Activated naive CD8-positive, alpha-beta T cell treated with anti-CD3 and anti-CD28 coated beads, Interleukin-2, amount 10 ng/mL, durations not matched to agents 7 days and 5 days (primary cell): ENCODE measurements at places on chromosomes 7 and 10. TPM values are rescaled to one million over a fixed set of nuclear protein-coding genes. Genes with fewer than 3 reads are reported as not detected.

DNA sequence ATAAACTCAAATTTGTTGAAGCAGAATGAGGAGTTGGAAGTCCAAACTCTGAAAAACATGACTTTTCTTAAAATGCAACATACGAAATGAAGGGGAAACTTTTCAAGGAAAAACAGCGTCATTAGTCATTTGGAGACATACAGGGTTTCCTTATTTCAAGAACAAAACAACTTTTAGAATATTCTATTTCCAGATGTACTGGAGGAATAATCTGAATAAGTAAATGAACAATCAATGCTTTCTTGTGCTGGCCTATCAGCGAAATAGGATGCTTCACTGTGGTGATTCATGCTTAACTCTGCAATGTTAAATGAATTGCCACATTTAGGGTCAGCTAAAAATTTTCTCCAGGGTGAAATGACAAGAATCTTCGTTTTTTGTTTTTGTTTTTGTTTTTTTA is 114.3 kb downstream of the SEMA3C start:
- H3K27ac ChIP-seq, result no peak overlapping the region

- H3K4me3 ChIP-seq, result no peak overlapping the region
- no peaks in the 10 kb centered on the region for H3K4me1 ChIP-seq
- H3K36me3 ChIP-seq, result no peaks in the 10 kb centered on the region
- no peak overlapping the region for H3K27ac ChIP-seq
- DNase-seq, result no peak
Measured at GRCh38 chr7:135710417-135711138, 17.4 kb downstream of the SLC13A4 start.

Gene GBX1
- not detected for total RNA-seq

- no peak overlapping the region for H3K27ac ChIP-seq
- no peaks in the 10 kb centered on the region for H3K27me3 ChIP-seq
- no peaks in the 10 kb centered on the region for H3K4me1 ChIP-seq
Measured at GRCh38 chr10:76433161-76434005, 1002.0 kb downstream of the LRMDA start.

Gene PNLIP
- not detected for total RNA-seq

Gene FAM25C
- not detected for total RNA-seq

- H3K27me3 ChIP-seq, result no peaks in the 10 kb centered on the region
- no peaks in the 10 kb centered on the region for H3K4me1 ChIP-seq
- no peak for DNase-seq
- no peaks in the 10 kb centered on the region for H3K36me3 ChIP-seq
- H3K27ac ChIP-seq, result no peak overlapping the region
Measured at GRCh38 chr7:158237672-158238335, 349.8 kb downstream of the PTPRN2 start.

Gene CDK14
- total RNA-seq, result 1.2 TPM

Gene HELLS
- 114 TPM for total RNA-seq

DNA sequence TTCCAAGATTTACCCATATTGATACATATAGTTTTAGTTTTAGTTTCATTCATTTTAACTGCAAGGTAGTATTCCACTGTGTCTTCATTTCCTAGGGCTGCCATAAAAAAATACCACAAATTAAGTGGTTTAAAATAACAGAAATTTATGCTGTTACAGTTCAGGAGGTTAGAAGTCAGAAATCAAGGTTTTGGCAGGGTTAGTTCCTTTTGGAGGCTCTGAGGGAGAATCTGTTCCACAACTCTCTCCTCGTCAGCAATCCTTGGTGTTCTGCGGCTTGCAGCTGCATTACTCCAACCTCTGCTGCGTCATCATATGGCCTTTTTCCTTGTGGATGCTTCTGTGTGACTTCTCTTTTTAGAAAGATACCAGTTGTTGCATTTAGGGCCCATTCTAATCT is 176.2 kb downstream of the DNAJC1 start:
- H3K4me3 ChIP-seq, result no peak overlapping the region
- H3K36me3 ChIP-seq, result peaks cover 36% of the 10 kb centered on the region
- H3K27me3 ChIP-seq, result no peaks in the 10 kb centered on the region
- no peaks in the 10 kb centered on the region for H3K4me1 ChIP-seq
- no peak overlapping the region for H3K27ac ChIP-seq

Gene FAM25A
- total RNA-seq, result not detected

- H3K4me1 ChIP-seq, result no peaks in the 10 kb centered on the region
- no peak overlapping the region for H3K27ac ChIP-seq
- no peak for DNase-seq
- no peaks in the 10 kb centered on the region for H3K27me3 ChIP-seq
- H3K36me3 ChIP-seq, result no peaks in the 10 kb centered on the region
- no peak overlapping the region for H3K4me3 ChIP-seq
Measured at GRCh38 chr7:11579141-11579540, 252.9 kb downstream of the THSD7A start.

Gene TRIL
- total RNA-seq, result not detected

Gene CAMK2B
- not detected for total RNA-seq

- no peak overlapping the region for H3K4me3 ChIP-seq
- H3K4me1 ChIP-seq, result no peaks in the 10 kb centered on the region
- DNase-seq, result peak; percentile 64
Measured at GRCh38 chr10:132836832-132837540, 51.0 kb upstream of the NKX6-2 start.

DNA sequence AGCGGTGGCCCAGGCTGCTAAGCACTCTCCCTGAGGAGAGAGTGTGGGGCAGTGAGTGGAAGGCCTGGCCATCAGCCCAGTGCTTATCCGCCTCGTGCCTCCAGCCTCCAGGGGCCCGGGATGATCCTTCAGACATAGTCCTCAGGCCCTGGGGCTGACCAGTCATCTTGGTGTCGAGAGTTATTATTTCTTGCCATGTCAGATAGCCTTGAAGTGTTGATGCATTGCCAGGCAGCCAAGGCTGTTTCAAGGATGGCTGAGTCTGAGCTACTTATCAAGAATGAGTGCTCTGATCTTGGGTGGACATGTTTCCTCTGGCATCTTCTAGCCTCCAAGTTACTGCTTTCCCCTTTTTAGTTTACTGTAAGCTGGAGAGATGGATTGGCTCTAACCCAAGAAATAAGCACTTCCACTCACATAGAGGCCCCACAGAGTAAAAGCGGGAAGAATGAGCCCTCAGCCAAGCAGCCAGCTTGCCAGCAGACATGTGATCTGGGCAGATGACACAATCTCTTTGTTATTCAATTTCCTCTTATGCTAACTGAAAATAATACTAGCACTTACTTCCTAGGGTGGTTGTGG is 136.5 kb upstream of the NAMPT start:
- H3K27ac ChIP-seq, result no peak overlapping the region
- H3K27me3 ChIP-seq, result no peaks in the 10 kb centered on the region
- H3K36me3 ChIP-seq, result peaks cover 2% of the 10 kb centered on the region
- no peak for DNase-seq
- H3K4me1 ChIP-seq, result peaks cover 16% of the 10 kb centered on the region

GRCh38 chr10:52740913-52741675 is 31.5 kb downstream of the MBL2 start:
- peak; percentile 40 for DNase-seq
- no peaks in the 10 kb centered on the region for H3K4me1 ChIP-seq
- no peaks in the 10 kb centered on the region for H3K36me3 ChIP-seq
- no peak overlapping the region for H3K4me3 ChIP-seq

DNA sequence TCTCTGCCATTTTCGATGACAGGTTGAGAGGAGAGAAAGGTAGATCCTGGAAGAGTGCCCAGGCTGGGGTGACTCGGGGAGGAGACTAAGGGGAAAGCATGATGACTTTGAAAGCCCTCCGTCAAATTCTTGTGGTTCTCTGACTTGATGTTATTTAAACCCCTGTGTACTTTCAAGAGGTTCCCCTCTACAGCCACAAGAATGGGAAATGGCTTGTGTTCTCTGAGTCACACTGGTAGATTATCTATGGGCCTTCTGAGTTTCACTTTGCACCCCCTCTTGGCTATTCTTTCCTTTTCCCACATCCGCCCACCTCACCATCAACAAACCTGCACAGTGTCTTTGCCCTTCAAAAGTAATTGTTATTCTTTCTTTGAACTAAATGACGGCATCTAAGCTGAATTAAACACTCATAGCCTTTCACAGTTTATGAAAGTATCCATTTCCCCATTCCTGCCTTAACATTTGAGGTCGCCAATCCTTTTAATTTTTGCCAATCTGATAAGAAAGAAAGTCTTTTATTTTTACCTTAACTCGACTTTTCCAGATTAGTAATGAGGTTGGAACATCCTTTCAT is 24.1 kb downstream of the PRF1 start:
- H3K27ac ChIP-seq, result peak overlapping the region; percentile 94
- H3K36me3 ChIP-seq, result no peaks in the 10 kb centered on the region
- H3K27me3 ChIP-seq, result peaks cover 2% of the 10 kb centered on the region
- H3K4me3 ChIP-seq, result peak overlapping the region; percentile 69
- H3K4me1 ChIP-seq, result peaks cover 56% of the 10 kb centered on the region

Gene OR2A12
- not detected for total RNA-seq

GRCh38 chr7:131957338-131958020 is 401.1 kb upstream of the PODXL start:
- H3K4me1 ChIP-seq, result no peaks in the 10 kb centered on the region
- H3K27me3 ChIP-seq, result peaks cover 1% of the 10 kb centered on the region
- H3K36me3 ChIP-seq, result no peaks in the 10 kb centered on the region
- H3K4me3 ChIP-seq, result no peak overlapping the region

- H3K4me3 ChIP-seq, result peak overlapping the region; percentile 29
- peak overlapping the region; percentile 86 for H3K27ac ChIP-seq
- peaks cover 78% of the 10 kb centered on the region for H3K4me1 ChIP-seq
- no peaks in the 10 kb centered on the region for H3K27me3 ChIP-seq
- peak; percentile 60 for DNase-seq
Measured at GRCh38 chr10:110860576-110861241, 11.0 kb upstream of the PDCD4 start.

DNA sequence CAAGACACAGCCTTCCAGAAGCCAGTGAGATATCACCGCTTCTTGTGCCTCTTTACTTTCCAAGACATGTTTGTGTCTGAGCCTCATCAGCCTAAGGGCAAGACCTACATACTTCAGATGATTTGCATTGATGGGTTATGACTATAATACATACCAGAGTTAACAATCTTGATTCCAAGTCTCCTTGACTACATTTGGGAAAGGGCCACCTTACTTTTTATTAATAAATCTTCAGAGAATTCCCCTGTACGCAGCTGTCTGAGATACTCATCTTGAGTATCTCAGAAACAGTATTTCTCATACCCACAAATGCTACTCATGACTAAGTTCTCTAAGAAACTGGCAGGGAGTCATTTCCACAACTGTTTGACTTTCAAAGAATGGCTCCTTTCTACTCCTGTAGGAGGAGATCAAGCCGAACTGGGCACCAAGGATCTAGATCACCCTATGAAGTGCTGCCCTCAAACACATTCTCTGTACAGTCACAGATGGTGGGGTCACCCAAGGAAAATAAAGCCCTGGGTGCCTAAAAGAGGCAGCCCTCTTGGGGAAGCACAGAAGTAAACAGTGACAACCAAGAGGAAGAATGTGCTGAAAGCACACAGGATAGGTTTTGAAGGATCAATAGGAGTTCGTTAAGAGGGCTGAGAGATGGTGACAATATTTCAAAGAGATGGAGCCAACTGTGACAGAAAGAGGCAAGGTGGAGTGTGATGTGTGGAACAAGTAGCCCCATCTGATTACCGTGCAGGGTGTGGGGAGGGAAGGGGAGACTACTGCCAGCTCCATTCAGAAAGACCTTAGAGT is 138.9 kb downstream of the JAZF1 start:
- H3K4me1 ChIP-seq, result no peaks in the 10 kb centered on the region
- no peak overlapping the region for H3K4me3 ChIP-seq
- H3K36me3 ChIP-seq, result peaks cover 2% of the 10 kb centered on the region
- no peak overlapping the region for H3K27ac ChIP-seq
- no peak for DNase-seq

Gene CCL24
- not detected for total RNA-seq

DNA sequence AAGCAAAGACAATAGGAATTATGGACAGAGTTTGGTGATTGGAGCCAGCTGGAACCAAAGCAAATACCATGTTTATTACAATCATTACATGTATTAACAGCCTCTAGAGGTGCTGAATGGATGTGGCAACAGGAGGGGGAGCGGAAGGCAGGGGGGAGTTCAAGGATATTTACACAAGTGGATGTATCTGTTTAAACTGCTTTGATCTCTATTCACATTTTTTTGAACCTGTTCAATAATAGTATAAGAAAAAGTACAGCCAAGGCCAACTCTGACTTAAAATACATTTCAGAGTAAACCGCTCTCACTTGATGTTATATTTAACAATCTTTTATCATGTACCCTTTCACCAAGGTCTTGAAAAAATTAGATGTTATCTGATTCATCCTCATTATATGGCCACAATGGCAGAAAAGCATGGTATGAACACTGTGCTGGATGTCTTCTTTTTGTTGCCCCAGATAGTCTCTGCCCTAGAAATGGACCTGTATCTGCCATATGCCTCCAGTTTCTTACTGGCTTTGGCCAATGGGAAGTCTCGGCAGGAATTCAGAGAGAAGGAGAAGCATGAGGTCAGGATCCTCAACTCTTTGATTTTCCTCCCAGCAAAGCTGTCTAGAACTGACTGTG is 88.2 kb upstream of the FAM133B start:
- no peak for DNase-seq
- no peak overlapping the region for H3K4me3 ChIP-seq
- H3K4me1 ChIP-seq, result peaks cover 42% of the 10 kb centered on the region
- no peak overlapping the region for H3K27ac ChIP-seq
- H3K27me3 ChIP-seq, result no peaks in the 10 kb centered on the region

Gene NACAD
- 0.08 TPM for total RNA-seq
